Mesothelial cell of epicardium (in vitro differentiated cells): ENCODE measurements at places on chromosomes 6 and 20. TPM values are rescaled to one million over a fixed set of nuclear protein-coding genes. Genes with fewer than 3 reads are reported as not detected.

The ABHD16B gene
- not detected in 3 replicates for total RNA-seq

The MICB gene
- total RNA-seq, result 0.31 TPM in 1 of 3 replicates, not detected in the others

The ANKRD66 gene
- not detected in 3 replicates for total RNA-seq

The DEFB124 gene
- total RNA-seq, result not detected in 3 replicates

The PI16 gene
- total RNA-seq, result not detected in 3 replicates

The TCP11 gene
- total RNA-seq, result 0.20 to 0.24 TPM (median 0.20 TPM) in 3 replicates

The TUBB2B gene
- 110 to 121 TPM (median 114 TPM) in 3 replicates for total RNA-seq

DNA sequence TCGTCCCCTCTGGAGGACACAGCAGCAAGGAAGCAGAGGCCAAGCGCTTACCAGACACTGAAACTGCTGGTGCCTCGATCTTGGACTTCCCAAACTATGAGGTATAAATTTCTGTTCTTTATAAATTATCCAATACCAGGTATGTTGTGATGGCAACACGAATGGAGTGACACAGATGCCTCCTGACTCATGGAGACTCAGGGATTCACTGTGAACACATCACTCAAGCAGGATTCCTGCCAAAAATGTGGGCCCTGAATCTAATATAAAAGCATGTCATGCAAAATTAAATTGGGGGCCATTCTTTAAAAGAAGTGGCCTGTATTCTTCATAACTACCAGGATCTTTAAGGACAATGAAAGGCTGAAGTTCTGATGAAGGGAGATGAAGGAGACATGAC is 52.5 kb upstream of the SLC22A23 start:
- no peak for DNase-seq

DNA sequence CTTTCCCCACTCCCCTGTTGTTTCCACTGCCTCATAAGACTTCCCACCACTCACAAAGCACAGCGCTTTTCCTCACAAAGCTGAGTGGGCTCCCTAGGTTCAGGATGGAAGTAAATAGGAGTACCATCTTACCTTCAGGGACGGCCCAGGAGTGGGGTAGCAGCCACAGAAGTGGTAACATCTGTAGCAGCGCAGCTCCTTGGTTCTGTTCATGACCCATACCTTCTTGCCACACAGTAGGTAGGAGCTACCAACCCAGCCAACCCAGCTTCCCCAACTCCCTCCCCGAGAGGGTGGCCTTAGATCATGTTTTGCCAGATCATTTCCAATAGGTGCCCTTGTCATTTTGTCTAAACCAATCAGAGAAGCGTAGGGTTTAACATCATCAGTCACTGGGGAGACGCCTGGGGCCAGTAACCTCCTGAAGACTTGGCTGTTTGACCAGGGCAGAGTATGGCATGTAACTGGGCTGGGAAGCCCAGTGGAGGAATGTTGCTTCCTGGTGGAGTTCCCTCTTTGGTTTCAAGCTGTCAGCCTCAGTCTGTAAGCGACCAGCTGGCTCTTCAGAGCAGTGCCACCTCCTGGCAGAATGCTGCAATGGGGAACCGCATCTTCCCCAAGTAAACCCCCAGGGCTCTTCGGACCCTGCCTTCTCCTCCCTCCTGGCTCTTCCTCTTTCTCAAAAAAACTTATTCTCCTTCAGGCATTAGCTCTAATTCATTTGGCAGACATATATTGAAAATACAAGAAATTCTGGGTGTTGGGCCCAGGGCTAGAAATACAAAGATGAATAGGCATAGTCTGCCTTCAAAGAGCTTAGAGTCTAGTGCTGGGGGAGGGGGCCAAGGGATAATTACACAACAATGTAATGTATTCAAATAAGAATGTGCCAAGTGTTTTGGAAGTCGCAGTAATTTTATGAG is at the start of gene HLA-DMA:
Gene HLA-DMA (minus strand): TSS at position 281 of the 923 bp plus-strand sequence. CDS start 61 bp downstream, at position 220.
- no peak for DNase-seq

- DNase-seq, result peak; percentile 65
These were observed 46.9 kb downstream of the PDYN start for GRCh38 chr20:1946762-1947534.

GRCh38 chr6:3250231-3250675 is 8.5 kb upstream of the PSMG4 start:
- DNase-seq, result no peak

DNA sequence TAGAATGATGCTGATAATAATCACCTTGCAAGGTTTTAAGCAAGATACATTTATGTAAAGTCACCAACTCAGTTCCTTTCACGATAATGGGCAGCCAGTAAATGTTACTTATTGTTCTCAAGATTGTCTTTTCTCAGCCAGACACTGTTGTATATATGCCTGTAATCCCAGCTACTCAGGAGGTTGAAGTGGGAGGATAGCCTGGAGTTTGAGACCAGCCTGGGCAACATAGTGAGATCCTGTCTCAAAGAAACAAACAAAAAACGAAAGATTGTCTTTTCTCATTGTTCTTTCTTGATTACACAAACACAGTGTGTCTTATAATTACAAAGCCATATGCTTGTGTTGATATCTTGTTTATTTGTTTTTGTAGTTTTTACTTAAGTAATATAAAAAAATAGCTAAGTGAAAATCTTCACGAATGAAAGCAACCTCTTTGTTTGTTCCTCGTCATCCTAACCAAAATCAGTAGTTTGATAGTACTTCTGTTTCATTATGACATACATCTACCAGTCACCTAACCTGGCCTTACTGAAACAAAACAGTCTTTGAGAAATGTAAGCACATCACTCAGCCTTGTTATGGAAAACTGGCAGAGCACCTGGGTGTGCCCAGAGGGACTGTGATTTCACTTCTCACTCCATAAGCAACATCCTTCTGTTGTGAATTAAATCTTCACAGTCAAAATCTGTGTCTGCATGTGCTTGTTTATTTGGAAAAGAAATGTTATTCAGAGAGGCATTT is 436.2 kb upstream of the SOX4 start:
- no peak for DNase-seq

- DNase-seq, result no peak
These were observed 41.6 kb downstream of the SULF2 start for GRCh38 chr20:47743671-47744070.

DNA sequence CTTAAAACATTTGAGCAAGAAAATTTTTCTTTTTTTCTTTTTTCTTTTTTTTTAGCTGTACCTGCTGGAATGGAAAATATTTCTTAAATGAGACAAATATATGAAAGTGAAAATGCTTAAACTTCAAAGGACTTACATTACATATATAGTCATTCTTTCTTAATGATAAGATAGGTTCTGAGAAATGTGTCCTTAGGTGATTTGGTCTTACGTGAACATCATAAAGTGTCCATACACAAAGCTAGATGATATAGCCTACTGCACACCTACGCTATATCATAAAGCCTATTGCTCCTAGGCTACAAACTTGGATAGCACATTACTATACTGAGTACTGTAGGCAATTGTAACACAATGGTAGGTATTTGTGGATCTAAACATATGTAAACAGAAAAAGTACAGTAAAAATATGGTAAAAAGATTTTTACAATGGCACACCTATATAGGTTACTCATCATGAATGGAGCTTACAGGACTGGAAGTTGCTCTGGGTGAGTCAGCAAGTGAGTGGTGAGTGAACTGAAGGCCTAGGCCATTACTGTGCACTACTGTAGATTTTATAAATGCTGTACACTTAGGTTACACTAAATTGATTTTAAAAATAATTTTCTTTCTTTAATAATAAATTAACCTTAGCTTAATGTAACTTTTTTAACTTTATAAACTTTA is 54.6 kb downstream of the RPP21 start:
- DNase-seq, result no peak
